ENCODE measurements at places on chromosomes 11 and 22.
A peak's percentile ranks its signal among the peaks of the same experiment; 100 is the strongest.

DNA sequence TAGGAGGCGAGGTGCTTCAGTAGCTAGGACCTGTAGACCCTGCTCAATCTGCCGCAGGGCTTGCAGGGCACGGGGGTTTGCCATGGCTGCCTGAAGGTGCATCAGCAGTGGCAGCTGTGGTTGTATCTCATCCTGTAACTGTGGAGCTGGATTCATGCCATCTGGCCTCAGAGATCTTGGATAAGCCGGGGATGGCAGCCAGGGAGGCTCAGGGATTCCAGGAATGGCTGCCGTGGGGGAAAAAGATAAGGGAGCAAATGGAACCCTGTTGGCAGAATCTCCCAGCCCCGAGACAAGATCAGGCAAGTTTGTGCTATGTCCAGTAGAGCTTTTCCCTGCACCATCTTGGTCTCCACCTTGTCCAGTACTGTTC is 1.8 kb downstream of the UBQLN3 start:
- no peak for DNase-seq

DNA sequence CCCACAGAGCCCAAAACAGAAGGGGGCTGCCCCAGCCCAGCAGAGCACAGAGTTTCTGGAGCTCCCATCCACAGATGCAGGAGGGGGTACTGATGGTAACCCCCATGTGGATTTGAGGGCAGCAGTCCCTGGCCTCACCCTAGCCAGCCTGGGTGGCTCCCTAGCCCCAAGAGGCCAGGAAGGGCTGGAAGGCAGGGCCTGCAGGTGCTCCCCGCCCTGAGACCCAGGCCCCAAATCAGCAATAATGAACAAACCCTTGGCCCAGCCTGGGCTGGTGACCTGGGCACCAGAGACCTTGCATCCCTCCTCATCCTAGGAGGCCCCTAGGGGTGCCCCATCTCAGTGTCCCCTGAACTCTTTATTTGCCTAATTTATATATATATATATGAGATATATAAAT is 61.6 kb downstream of the MORC2 start:
- no peak for DNase-seq

- DNase-seq = no peak
These were observed 241.8 kb upstream of the UBASH3B start for GRCh38 chr11:122413677-122414076.

GRCh38 chr11:35564245-35564595 is 38.8 kb upstream of the PAMR1 start:
- DNase-seq = no peak

- DNase-seq = no peak
These were observed 18.8 kb upstream of the NLRP6 start for GRCh38 chr11:259413-259812.

- peak; percentile 54 for DNase-seq
These were observed 413.7 kb downstream of the TMEM135 start for GRCh38 chr11:87451395-87451794.

- no peak for DNase-seq
These were observed 120.4 kb upstream of the RAG2 start for GRCh38 chr11:36718451-36718850.

DNA sequence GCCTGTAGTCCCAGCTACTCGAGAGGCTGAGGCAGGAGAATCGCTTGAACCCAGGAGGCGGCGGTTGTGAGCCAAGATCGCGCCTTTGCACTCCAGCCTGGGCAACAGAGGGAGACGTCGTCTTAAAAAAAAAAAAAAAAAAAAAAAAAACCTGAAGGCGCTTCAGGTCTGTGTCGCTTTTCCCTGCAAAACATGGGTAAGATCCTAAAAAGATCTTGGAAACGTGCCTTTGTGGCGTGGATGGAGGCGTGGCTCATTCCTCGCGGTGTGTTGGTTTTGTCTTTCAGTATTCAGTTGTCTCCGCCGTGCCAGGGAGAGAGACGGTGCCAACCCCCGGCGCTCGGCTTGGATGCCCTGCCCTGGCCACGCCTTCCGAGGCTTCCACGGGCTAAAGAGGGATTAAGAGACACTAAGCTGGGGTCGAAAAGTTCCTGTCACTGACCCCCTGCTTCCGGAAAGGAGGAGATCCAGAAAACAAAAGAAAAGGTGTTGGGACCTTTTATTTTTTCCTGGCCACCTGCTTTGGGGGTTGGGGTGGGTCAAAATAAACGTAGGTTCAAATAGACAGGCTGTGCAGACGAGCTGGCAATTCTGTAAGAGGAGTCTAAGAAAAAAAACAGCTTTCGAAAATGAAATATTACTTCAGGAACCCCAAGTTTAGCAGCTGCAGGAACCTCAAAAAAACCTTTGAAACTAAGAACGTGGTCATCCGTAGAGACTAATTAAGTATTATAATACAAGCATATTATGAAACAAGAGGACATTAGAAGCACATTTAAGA is 1.1 kb upstream of the SLC35F2 start:
- peak; percentile 14 for DNase-seq

GRCh38 chr11:78662811-78663210 is 88.1 kb upstream of the NARS2 start:
- no peak for DNase-seq

- peak; percentile 94 for DNase-seq
These were observed 1.7 kb upstream of the TXNRD2 start for GRCh38 chr22:19943082-19944026.

DNA sequence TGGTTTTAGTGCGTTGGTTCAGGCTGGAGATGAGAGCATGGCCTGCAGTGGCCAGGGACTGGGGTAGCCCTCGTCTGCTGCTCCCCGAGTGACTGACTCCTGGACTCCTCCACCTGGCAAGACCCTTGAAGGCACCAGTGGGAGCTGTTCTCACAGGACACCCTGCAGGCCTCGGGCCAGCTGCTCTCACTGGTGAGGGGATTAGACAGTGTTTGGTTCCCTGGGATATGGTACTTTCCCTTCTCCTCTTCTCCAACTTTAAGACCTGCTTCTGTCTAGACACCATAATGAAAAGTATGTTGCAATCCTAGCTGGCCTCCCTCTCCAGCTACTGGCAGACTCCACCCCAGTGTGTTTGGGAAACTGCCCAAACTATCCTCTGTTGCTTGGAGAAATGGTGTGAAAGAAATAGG is 168.8 kb upstream of the CADM1 start:
- DNase-seq = peak; percentile 70

DNA sequence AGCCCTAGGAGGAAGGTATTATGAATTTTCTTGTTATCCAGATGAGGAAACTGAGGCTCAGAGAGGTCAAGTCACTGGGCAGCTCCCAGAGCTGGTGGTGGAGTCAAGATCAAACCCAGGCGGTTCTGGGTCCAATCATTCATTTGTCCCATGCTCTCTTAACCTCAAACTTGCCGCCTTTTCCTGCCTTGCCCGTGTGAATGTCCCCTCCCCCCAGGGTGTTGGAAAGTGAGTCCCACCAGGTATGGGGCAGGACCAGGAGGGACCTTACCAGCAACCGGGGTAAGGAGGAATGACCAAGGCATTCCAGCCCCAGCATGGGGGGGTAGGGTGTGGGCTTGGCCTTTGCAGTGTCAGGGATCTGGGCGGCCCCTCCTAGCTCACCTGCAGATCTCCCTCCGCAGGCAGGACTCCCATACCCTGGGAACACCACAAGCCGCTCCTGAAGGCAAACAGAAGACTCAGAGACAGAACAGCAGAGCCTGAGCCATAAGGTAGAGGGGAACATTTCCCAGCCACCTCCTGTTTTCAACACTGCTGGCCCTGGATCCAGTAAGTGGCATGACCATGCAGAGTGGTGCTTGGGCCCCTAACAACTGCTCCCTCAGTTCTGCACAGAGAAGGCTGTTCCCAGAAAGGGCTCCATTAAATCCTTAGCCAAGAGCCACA is 41.2 kb upstream of the SYT7 start:
- DNase-seq = no peak

GRCh38 chr11:18088966-18089365 is 16.9 kb downstream of the SAAL1 start:
- no peak for DNase-seq

- peak; percentile 70 for DNase-seq
These were observed 97.8 kb downstream of the ME3 start for GRCh38 chr11:86574493-86575207.

DNA sequence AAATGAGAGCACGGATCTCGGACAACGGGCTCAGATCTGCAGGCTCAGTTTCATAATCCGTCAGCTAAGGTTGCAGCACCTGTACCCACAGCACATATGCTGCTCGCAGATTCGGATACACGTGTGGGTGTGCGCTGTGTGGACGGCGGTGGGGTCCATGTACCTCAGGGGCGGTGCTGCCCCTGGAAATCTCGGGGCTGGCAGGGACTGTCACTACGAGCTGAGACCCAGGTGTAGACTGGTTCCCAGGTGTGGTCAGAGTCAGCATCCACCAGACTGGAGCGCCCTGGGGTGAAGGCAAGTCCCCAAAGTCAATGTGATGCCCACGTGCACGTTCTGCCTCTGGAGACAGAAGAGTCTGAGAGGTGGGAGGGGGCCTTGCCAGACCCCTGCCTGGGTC is 989.3 kb downstream of the BRD1 start:
- no peak for DNase-seq

GRCh38 chr11:5242933-5243815 is 6.5 kb downstream of the HBG1 start:
- DNase-seq = peak; percentile 3

GRCh38 chr11:111443640-111444039 is 64.6 kb upstream of the POU2AF1 start:
- DNase-seq = no peak

- no peak for DNase-seq
These were observed 866.0 kb downstream of the BRD1 start for GRCh38 chr22:48961705-48962104.

DNA sequence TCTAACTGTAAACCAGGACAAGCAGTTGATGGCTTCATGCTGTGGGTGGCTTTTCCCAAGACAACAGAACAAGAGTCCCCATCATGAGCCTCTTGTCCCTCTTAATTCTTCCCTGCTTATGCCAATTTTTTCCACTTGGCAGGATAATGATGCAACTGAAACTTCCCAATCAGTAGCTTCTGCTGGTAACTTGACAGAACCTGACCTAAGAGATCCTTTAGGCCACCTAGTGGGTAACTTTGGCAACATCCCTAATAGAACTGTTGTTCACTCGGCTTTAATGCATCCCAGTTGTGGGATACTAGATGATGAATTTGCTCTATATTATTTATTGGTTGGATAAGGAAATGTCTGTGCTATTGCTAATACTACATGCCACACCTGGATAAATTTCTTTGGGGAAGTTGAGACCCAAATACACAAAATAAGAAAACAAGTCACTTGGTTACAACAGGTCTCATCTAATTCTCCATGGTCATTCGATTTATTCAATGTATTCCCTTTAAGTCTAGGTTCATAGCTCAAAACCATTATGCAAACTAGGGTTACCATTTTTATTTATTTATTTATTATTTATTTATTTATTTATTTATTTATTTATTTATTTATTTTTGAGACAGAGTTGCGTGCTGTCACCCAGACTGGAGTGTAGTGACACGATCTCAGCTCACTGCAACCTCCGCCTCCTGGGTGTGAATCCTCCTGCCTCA is 41.4 kb upstream of the NFAM1 start:
- DNase-seq = peak; percentile 65

- peak; percentile 74 for DNase-seq
These were observed 199.3 kb downstream of the PGR start for GRCh38 chr11:100930185-100930778.

DNA sequence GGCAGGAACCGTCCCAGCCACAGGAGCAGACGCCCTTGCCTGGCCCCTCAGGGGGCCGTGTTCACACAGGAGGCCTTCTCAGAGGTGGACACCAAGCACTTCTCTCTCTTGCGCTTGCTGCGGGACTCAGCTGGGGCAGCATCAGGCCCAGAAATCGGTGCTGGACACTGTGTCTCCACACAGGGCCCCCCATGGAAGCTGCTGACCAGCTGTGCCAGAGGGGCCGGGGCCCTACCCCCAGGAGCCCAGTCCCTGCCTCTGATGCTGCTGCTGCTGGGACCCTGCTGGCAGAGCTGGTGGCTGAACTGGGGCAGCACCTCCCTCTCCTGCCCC is 4.0 kb downstream of the PLXNB2 start:
- DNase-seq = no peak

GRCh38 chr11:74257959-74258553 is 53.4 kb downstream of the P4HA3 start:
- peak; percentile 59 for DNase-seq

DNA sequence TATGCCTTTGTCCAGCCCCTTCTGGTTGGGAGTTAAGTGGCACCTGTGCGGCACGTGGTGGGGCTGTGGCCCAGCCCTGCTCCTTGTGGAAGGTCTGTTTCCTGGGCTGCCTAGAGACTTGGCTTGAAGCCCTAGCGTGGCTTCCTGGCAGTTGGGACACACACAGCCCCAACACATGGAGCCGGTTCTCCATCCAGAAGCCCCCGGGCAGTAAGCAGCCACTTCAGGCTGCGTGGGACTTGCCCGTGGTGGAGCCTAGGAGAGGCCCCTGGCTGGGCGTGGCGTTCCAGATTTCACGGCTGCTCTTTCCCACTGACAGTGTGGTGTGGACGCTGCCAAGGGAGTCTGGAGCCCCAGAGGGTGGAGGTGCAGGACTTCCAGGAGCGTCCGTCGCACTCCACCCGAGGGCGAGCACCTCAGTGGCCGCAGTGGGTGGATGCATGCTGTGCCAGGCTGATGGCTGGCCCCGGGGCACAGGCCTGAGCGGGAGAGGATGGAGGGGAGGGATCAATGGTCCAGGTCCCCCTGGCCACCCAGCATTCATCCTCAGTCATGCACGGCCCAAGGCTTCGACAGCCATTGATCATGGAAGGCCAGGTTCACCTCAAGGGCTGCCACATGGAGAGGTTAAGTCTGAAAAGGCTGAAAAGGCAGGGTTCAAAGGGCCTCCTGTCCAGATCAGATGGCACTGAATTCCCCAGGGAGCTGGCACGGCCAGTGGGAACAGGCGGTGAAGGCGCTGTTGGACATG is 9.3 kb downstream of the CCND1 start:
- DNase-seq = no peak

DNA sequence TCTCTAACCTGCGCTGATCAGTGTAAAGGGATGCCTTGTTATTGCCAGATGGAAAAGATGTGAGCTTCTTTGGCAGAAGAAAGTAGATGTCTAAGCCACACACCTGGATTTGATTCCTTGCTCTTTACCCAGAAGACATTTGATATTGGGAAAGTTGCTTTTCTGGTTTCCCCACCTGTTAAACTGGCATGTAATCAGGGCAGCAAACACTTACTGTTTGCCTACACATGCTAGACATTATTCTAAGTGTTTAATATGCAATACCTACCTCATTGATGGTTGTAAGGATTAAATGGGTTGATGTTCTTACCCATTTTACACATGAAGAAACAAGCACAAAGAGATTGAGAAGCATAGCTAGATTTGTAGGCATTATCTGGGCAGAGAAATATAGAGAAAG is 16.6 kb downstream of the ASRGL1 start:
- no peak for DNase-seq

GRCh38 chr22:27580311-27580897 is 221.2 kb downstream of the MN1 start:
- no peak for DNase-seq

GRCh38 chr22:27867085-27867952 is 51.7 kb downstream of the PITPNB start:
- no peak for DNase-seq

GRCh38 chr22:41009222-41009948 is 58.2 kb downstream of the RBX1 start:
- peak; percentile 32 for DNase-seq

- DNase-seq = peak; percentile 56
These were observed 2.2 kb downstream of the MAFF start for GRCh38 chr22:38203855-38204514.

Measured in fibroblast of skin of right biceps (primary cell).